ENCODE measurements at places on chromosomes 12 and 14.

- no peak for DNase-seq
Measured at GRCh38 chr12:1552911-1553491, 41.4 kb downstream of the FBXL14 start.

DNA sequence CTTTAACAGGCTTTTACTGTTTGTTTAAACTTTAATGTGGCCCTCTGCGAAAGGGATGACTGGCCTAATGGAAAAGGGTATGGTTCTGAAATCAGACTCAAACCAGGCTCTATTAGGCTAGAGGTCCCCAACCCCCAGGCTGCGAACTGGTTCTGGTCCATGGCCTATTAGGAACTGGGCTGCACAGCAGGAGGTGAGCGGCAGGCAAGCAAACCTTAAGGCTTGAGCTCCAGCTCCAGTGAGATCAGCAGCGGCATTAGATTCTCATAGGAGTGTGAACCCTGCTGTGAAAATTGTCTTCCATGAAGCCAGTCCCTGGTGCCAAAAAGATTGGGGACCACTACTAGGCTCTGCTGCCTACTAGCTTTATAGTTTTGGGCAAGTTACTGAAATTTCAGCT, 11.1 kb downstream of the GALNT4 start:
- DNase-seq = no peak

- DNase-seq = no peak
Measured at GRCh38 chr14:90674716-90675115, 141.5 kb downstream of the TTC7B start.

DNA sequence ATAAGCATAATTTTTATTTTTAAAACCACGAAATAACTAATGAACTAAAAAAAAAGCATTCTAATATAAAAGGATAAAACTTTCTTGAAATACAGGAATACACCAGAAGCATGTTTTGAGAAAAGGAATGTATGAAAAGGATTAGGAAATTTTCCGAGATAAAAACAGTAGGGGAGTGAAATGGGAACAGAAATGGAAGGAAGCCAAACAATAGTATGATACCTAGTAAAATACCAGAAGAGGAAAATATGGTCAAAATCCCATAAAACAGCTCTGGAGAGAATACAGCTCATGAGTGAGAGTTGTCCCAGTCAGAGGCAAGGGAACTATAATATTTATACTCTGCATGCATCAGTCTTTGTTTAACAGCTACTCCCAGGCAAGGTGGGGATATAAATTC, 1016.2 kb downstream of the SLC6A15 start:
- DNase-seq = no peak

DNA sequence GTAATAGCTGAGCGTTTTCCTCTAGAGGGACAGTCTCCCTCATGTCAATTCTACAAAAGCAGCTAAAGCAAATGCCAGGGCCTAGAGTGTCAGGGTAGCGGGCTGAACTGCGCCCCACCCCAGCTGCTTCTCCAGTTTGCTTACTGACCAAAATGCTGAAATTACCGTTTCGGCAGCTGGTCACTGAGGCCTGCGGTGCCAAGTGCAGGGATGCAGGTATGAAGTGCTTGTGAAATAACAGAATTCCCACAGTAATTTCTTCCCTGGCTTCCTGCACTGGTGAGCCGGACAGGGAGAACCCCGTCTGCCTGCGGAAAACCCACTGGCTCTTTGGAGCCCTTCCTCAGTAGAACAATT, 19.1 kb downstream of the PSMC1 start:
- DNase-seq = no peak

GRCh38 chr12:104381341-104381730, 75.4 kb upstream of the CHST11 start:
- no peak for DNase-seq

DNA sequence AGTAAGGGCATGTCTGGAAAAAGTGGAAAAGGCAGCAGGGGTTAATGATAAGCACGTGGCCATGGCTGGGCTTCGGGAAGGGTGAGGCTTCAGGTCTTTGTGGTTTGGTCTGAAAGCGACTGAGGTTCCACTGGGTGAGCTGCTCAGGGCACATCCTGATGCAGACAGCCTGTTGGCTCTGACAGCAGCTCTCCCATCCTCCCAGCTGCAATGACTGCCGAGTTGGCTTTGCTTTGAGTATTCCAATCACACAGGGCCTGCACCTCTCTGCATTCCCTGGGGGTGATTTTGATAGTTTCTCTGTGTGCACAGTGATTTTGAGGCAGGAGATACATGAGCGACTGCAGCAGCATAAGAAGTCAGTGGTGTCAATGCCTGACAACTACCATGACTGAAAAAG, 390.7 kb downstream of the APAF1 start:
- no peak for DNase-seq

DNA sequence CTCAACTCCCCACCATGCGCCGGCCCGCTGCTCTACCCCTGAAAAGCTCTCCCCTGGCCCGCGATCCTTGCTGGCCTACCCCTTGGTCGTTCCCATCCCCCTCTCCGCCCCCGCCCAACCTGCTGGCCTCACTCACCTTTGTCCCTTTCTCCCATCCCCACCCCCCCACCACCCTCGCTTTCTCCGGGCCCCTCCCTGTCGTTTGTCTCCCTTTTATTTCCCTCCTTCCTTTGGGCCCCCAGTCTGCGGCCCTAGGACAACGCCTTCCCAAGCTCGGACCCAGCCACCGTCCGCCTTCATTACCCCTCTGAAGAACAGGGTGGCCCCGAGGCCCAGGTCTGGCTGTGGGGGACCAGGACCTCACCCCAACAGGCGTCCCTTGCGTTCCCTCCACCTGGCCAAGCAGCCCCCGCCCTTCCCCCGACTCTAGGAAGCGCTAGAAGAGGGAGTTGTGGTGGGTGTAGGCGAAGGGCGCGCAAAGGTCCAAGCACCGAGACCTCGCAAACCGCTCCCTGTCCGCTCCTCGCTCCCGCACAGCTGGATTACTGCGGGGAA, 6.9 kb upstream of the SLC7A7 start:
- no peak for DNase-seq

- no peak for DNase-seq
Measured at GRCh38 chr14:35480119-35480769, 53.7 kb upstream of the INSM2 start.

DNA sequence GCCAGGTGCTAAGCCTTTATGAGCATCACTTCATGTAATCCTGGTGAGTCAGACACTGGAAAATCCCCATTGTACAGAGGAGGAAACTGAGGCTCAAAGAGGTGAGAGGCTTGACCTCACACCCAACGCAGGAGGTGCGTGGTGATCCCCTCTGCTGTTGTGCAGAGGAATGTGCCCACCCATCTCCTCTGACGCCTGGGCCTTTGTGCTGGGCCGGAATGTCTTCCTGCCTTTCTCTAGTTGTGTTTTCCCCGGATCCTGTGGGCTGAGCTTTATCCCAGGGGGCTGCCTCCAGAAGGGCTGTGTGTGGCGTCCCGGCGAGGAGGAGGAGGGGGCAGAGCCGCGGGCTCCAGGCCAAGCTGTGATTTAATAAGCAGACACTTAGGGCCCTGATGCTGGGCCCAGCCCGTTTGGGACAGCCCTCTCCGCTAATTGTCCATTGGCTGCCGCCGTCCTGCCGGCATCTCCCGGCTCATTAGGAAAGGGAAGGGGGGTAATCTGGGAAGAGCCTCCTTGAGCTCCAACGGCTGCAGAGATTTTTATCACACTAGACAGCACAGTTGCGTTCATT, 653.6 kb downstream of the MED13L start:
- DNase-seq = peak; percentile 85

- no peak for DNase-seq
Measured at GRCh38 chr14:103840014-103840413, 7.4 kb downstream of the PPP1R13B start.

DNA sequence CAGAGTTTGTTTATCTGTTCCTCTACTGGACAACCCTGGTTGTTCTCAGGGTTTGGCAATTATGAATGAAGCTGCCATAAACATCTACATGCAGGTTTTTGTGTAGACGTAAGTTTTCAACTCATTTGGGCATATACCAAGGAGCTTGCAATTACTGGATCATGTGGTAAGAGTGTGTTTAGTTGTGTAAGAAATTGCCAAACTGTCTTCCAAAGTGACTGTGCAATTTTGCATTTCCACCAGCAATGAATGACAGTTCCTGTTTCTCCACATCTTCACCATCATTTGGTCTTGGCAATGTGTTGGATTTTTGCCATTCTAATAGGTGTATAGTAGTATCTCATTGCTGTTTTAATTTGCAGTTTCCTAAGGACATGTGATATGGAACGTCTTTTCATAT, 39.8 kb upstream of the FBXO33 start:
- DNase-seq = no peak

DNA sequence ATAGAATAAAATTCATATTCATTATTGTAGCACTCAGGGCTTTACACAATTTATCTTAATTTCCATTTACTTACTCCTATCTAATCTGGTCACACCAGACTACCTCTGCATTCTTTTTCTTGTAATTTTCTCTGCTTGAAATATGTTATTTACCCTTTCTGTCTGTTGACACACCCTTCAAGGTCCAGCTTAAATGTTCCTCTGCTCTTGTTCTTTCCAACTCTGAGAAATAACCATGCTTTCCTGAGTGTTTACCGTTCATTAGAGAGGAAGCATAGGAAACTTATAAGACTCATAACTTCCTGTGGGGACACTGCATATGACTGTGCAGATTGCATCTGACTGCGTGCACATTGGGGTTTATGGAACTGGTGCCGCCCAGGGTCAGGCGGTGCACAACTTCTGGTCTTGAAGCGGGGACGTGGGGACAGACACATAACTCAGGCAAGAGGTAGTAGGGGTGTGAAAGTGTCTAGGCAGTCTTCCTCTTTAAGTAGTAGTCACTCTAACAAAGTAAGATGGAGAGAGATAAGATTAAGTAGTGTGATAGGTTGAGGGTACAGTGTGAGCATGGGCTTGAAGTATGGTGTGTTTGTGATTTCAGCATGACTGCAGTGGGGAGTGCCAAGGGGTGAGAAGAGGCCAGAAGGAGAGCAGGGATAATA, 42.6 kb upstream of the FOXJ2 start:
- no peak for DNase-seq

DNA sequence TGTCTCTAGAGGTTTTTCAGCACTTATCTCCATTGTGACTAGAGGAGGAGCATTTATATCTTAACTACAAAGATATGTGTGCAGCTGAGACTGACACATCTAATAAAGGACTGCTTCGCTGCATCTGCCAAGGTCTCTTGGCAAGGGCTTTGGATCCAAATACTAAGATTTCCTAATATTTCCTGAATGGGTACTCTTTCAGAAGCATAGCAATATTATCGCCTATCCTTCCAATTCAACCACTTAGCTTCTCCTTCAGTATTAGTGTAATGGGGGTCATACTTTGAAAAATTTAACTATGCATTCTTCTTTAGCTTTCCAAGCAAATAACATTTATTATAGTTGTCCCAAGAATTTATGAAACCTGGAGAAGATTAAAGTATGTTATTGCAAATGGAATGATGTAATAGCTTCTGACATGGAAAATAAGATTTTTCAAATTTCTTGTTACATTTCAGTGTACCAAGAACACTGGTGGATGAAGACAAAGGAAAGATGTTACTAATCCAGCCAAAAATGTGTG, 243.0 kb upstream of the PDE3A start:
- no peak for DNase-seq

DNA sequence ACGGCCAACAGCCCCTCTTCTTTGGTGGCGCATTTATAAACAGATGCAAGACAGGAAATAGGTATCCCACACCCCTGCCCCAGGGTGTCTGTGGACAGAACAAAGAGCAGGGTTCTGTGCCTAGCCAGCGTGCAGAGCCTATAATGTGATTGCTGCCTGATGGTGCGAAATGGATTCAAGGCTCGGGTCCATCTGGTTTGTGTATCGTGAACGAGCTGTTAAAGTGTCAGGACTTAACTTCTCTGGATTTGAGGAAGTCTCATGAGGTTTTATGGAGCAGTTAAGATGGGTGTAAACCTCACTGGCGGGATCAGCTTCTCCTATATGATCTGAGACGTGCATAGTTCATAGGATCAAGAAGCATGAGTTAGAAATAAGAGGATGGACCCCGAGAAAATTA, 388.7 kb upstream of the TBX3 start:
- DNase-seq = peak; percentile 95

- DNase-seq = no peak
Measured at GRCh38 chr12:102371165-102371564, 109.2 kb downstream of the IGF1 start.

GRCh38 chr14:53893374-53893773, 63.3 kb downstream of the BMP4 start:
- no peak for DNase-seq

GRCh38 chr12:49809381-49809905, 18.8 kb downstream of the NCKAP5L start:
- peak; percentile 85 for DNase-seq

DNA sequence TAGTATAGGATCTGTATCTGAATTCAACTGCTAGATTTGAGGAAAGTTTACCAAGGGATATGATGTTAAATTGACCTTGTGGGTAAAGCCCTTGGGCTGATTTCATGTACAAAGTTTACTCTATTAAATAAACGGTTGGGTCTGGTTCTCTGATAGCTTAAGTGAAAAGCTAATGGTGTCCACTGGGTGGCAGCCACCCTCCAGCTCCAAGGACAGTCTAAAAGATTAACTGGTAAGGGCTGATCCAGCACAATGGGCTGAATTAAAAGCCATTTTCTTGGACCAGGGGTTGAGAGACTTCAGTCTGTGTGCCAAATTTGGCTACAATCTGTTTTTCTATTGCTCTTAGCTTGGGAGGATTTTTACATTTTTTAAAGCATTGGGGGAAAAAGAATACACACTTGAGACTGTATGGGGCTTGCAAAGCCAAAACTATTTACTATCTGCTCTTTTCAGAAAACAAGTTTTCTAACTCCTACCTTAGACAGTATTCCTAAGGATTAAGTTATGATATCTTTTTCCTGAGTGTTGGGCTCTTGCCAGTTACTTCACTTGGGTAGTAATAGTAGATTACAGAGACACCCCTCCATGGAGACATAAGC, 116.5 kb downstream of the GPHN start:
- DNase-seq = peak; percentile 77

- DNase-seq = no peak
Measured at GRCh38 chr14:95885278-95885677, 8.6 kb downstream of the TUNAR start.

DNA sequence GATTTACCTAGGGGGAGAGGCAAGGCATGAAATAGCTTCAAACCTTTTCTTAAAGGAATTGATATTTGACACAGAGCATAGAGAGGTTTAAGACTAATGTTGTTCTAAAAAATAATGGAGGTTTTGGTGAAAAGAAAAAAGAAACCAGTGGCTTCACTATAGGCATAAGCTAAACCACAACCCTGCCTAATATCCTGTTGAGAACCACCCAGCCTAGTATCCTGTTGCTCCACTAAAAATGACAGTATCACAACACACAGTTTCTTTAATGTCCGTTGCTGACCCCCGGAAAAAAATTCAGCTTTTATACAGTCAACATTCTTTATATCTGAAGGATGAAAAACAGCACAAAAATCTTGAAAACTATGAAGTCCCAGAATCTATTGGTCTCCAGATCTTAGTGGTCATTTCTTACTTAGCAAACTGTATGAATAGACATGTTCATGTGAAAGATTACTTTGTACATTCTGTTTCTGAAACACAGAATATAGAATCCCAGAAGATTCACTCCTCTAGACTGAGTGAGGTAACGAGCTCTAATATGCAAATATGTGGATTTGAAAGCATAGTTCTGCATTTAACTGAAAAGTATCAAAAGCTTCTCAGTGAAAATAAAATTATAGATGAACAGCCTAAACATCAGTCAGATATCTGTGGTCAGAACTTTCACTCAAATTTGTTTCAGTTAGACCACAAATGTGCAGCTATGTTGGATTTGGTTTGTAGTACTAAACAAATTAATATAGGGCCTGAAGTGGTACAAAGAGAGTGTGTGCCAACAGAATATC, 40.5 kb downstream of the GALC start:
- no peak for DNase-seq

GRCh38 chr14:73878436-73878835, 8.2 kb upstream of the ZNF410 start:
- no peak for DNase-seq

Data from NCI-H82 (cell line).